Aorta (tissue), 5 donors: ENCODE measurements at places on chromosomes 16 and 17. TPM values are rescaled to one million over a fixed set of nuclear protein-coding genes. Genes with fewer than 3 reads are reported as not detected.
A peak's percentile ranks its signal among the peaks of the same experiment; 100 is the strongest.

DNA sequence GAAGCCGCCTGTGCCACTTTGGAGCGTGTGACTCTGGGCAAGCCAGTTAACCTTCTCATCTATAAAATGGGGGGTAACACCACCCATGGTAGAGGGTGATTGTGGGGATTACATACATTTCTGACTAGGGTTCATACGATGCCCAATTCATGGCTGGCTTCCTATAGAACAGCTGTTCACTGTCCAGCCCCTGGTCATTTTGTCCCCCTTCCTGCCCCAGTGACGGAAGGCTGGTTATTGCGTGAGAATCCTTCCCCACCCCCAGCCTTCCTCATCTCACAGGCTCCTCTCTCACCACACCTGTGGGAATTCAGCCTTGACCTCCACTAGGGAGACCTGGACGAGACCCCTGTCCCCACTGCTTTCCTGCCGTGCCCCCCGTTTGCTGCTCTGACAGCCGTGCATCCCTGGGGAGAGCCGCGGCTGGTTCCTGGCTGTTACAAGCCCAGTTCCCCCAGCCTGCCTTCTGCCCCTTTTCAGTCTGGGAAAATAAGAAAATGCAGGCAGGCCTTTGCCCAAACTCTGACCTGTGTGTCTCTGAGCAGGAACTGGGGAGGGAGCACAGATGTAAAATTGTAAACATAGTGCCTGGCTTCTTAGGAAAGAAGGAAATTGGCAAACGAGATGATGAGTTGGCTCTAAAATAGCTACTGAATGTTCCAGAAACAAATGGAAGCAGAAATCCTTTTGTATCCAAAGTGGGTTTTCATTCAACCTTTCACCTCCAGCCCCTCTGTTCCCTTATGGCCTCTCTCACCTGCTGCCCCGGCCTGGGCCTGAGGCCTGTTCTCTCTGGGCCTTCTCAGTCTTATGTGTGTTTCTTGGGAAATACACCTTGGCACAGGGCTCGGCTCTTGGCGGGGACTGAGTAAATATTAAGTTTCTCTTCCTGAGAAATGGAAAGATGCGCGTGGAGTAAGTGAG, 67.3 kb downstream of the OR1D5 start:
- peak; percentile 34 for DNase-seq

DNA sequence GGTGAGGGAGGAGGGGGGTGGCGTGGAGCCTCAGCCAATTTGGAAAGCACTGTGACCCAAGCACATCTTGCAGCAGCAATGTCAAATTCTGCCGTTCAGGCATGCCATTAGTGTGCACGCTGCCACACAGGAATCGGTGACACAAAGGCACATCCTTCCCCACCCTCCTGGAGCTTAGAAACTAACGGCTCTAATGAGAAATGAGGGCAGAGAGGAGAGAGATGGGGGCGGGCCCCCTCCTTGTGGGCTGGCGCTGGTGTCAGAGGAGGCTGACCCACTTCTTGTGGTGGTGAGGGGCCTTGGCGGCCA, 94.8 kb downstream of the RTN4RL1 start:
- DNase-seq: no peak

GRCh38 chr17:75110234-75110937, 617 bp downstream of the ARMC7 start:
- no peak for DNase-seq

DNA sequence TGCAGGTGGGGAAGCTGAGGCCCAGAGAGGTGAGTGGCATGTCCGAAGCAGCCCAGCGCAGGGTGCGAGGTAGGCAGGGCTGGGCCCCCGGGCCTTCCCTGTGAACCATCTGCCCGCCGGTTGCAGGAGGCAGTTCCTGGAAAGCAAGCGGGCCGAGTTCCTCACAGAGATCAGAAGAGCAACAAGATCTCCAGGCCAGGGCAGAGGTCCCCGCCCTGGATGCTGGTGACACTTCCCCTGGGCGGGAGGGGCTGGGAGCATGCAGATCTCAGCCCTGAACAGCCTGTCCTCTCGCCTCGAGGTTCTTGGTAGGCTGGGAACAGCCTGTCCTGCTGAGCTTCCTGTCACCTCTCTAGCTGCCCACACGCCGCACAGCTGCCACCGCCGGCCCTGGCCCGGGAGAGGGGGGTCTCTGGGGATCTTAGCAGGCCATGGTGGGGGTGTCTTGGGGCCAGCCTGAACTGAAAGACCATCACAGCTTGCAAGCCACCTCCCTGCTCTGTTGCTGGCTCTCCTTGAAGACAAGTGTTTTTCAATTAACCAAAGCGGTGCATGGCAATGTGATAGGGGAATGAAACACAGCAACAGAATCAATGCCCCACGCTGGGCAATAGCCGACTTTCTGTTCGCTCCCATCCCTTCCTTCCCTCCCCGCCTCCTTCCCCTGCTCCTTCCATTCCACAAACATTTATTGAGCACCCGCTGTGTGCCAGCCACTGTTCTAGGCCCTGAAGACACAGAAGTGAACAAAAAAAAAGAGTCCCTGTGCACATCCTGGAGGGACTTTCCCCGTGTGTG, 31.7 kb downstream of the SOCS1 start:
- peak; percentile 82 for DNase-seq

DNA sequence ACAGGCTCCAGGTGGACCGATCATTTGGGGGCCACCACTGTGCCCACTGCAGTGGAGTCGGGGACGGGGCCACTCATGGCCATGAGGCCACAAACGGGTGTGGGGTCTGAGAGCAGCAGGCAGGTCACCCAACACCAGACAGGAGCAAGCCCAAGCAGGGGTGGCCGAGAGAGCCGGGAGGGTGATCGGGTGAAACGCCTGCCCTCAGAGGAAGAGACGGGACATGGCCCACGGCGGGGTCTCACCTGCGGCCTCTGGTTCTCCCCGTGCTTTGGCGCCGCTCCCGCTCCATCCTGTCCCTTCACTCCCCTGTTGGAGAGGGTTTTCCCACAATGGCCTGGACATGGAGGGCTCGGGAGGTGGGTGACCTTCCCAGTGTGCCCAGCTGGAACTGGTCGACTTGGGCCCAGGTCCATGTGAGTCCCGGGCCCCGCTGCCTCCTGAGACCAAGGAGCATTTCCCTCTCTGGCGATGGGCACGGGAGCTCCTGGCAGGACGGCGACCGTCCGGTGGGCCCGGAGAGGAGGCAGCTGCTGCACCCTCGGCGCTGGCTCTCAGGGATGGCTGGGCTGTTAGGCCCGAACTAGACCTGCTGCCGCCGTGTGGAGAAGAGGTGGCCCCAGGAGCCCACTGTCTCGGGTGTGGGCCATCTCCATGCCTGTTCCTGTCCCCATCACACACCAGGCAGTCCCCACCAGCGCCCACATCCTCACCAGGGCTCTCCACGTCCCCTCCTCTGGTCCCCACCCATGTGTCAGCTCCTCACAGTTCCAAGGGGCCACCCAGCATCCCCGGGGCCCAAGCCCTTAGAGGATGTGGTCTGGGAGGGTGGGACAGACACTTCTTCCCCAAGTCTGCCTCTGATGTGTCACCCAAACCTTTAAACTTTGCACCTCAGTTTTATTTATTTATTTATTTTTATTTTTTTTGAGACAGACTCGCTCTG, 13.4 kb upstream of the BAHCC1 start:
- peak; percentile 47 for DNase-seq

GRCh38 chr16:61891460-61891859, 144.8 kb downstream of the CDH8 start:
- no peak for DNase-seq

GRCh38 chr16:73047536-73048291, at the start of gene ZFHX3:
ZFHX3 (minus strand) TSS chr16:73048128; CDS start chr16:72960145, 87,983 bp downstream.
- peak; percentile 85 for DNase-seq

GRCh38 chr17:74212209-74212912, 1.0 kb upstream of the TTYH2 start:
- DNase-seq: peak; percentile 78

DNA sequence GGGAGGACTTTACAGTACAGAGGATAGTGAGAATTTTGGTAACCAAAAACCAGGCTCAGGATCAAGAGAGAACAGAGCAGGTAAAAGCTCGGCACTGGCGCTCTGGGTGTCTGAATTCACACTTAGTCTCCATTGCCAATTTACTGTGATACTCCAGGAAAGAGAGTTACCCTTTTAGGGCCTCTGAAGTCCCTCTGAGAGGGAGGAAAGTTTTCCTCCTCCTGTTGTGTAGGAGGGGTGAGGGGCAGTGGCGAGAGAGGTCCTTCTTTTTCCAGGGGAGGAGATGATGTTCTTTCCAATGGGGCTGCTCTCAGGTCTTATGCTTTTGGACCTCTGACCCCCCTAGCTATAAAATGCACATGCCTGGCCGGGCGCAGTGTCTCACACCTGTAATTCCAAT, 5.4 kb upstream of the TNS4 start:
- DNase-seq: peak; percentile 19

DNA sequence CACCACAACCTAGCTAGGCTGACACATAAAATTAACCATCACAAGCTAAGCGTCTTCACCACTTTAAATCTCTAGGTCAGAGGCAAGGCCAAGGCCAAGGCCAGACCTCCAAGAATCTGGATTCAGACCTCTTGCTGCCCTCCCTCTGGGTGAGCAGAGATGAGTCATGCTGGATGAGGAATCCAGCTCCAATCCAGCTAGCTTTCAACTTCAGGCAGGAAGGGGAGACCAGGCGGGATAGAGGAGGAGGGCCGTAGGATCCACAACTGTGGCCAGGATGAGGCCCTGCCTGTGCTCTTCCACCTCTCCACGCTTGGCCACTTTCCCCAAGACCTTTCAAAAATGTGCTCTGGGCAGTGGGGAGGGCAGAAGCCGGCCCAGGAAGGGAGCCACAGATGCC, 14.7 kb downstream of the LRRC75A start:
- DNase-seq: peak; percentile 80

DNA sequence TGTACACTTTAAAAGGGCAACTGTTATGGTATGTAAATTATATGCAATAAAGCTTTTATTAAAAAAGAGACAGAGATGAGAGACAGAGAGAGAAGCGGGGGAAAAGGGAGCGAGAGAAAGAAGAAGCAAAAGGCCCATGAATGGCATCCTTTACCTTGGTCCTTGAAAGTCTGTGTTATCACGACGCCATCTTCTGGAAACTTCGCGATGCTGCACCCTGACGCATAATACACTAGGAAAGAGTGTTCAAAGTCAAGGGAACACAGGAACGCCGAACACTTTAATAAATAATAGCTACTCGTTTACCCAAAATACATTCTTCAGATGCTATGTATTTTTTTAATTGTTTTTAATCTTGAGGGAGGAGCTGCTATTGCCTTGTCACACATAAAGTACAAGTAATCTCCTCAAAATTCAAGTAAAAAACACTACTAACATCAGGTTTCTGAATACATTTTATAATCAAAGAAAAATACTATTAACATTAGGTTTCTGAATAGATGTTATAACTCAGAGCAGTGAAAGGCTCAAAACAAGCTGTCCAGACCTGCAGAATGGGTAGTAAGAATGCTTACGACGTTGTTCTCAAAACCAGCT, 23.0 kb upstream of the SLC38A8 start:
- DNase-seq: no peak

DNA sequence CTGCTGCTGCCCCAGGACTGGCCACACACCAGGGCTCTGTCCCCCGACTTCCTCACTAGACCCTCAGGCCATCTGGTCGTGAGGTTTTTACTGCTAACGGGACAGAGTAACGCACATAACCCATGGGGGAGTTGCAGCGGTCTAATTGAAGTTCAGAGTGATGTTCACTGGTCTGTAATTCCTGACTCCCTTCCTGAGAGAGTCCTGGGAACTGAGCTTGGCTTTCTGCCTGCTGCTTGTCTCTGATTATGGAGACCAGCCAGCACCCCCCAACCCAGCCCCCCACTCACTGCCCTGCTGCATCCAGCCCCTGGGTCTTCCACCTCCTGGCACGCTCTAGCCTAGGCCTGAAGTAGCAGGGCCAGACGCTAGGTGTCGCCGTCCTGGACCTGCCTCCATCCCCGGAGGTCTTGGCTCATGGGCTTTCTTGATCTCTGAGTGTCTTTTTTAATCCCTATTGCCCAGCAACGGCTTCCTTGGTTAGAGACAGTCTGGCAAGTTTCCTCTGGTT, 192.9 kb downstream of the CCDC182 start:
- DNase-seq: peak; percentile 85

DNA sequence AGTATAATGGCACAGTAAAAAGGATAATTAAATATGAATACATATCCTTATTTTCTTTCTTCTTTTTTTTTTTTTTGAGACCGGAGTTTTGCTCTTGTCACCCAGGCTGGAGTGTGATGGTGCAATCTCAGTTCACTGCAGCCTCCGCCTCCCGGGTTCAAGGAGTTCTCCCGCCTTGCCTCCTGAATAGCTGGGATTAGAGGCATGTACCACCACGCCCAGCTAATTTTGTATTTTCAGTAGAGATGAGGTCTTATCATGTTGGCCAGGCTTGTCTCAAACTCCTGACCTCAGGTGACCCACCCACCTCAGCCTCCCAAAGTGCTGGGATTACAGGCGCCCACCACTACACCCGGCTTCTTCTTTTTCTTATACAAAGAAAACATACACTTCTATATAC, 12.0 kb downstream of the GABARAPL2 start:
- DNase-seq: no peak

Gene PIRT
- total RNA-seq: 0.18 TPM

Gene EPX
- not detected for total RNA-seq

Gene CPHXL2
- total RNA-seq: not detected

Gene GAST
- total RNA-seq: not detected

Gene TMEM100
- 24.4 TPM for total RNA-seq

Gene OR4D1
- not detected for total RNA-seq

Gene SRL
- total RNA-seq: 3.2 TPM

Gene DPEP3
- total RNA-seq: not detected

Gene NLRC3
- 2.3 TPM for total RNA-seq

Gene PYY
- total RNA-seq: not detected
